ENCODE measurements at places on chromosomes 11 and 22.

- DNase-seq = no peak
Measured at GRCh38 chr11:125073616-125074483, 10.7 kb downstream of the SLC37A2 start.

DNA sequence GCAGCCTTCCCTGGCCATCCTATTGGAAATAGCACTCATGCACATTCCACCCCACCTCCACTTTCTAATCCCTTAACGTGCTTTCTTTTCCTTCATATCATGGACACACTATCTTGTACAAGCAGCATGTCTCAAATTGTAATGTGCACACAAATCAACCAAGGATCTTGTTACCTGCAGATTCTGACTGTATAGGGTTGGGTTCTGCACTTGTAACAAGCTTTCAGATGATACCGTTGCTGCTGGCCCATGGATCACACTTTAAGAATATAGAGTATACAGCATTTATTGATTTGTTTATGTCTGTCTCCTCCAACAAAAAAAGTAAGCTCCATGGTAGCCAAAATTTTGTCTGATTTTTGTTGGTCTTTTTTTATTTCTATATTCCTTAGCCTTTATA lies 32.4 kb upstream of the POU2AF1 start:
- no peak for DNase-seq

DNA sequence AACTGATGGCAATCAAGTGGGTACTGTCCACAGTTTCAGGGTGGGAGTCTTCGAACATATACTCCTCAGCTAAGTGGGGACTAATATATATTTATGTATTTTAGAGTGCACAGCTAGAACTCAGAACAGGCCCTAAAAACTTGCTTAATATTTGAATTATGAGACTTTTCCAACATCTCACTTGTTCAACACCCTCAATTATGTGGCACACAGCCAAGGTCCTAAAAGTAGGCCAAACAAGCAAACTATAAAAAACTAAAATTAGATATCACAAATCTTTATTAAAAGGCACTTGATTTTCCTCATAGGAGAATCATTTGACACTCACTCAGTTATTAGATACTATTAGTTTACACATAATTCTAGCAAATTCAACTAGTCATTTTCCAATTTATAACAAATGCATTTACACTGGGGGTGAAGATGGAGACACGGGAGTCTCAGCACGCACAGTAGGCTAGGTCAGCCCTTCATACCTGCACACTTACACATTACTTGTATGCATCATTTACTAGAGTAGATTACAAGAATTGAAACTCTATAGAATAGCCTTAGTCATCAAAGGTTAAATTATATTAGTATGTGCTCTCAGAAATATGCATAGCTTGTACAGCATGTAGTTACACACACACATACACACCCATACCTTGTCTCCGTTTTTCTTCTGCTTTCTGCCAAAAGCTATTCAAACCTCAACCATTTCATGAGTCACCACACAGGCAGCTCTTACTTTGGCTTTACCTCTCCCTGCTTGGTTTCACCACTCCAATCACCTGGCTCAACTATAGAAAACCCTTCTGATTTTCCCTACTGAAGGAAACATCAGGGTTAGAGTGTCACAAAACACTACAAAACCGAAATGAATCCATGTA lies 171.5 kb downstream of the SBF2 start:
- no peak for DNase-seq

DNA sequence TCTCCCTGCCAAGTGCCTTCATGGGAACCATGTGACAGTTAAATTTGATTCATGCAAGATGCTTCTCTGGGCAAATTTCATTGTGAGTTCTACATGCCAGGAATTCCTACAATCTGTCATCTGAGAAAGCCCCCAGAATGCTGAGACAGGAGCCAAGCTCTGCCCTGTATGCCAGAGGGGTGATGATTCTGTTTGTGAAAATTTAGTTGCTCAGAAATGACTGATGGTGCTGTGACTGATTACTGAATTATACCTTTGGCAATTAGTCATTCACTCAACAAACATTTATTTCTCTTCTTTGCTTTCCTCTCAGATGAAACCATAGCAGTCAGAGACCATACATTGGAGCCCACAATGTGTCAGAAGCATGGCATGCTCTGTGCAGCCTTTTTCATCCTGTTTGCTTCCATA lies 69.0 kb upstream of the ZBED5 start:
- no peak for DNase-seq

DNA sequence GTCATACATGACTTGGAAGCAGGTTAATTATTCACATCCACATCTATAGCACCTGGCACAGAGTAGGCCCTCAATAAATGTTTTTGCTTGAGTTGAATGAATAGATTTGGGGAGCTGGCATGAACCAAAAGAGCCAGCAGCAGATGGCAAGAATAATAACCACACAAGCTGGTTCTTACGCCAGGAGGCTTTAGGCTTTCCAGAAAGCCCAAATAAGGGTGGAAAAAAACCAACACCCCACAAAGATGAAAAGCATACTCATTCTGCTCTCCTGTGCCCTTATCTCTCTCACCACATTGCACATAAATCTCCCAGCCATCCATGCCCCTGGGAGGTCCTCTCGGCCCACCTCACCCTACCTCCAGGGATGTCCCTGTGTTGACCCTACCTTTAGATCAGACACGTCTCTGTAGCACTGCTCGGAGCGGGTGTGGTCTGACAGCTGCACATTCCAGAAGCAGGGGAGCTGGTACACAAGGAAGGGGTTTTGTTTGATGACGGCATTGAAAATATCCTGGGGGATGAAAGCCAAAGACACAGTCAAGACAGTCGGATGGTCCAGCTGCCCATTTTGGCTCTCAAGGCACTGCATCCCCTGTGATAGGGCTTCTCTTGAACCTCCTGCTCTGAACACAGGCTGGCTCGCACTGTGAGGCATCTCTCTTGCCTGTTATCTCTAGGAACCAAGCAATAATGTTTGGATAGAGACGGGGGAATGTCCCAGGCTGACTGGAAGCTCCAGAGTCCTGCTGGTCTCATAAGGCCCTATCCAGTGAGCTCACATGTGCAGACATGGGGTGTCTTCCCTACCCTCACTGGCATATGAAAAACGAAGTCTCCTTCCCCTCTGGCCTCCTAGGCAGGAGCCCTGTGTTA lies 323.6 kb upstream of the SYN3 start:
- DNase-seq = no peak

DNA sequence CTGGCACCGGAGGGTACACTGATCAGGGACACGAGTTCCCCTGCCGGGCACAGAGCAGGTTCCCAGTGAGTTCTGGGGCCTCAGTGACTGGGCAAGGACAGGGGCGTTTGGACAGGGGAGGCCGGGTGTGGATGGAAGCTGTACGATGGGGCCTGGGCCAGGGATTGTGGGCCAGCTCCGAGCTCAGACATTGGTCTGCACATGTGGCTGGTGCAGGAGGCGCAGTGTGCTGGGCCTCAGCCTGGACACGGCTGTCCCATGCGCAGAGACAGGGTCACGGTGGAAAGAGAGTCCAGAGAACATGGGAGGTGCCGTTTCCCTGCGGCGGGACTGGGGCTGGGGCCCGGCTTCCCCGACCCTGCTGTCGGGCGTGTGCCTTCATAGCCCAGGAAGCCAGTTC lies 60.7 kb downstream of the CDKN1C start:
- DNase-seq = no peak

GRCh38 chr11:104451197-104451893 lies 287.4 kb upstream of the PDGFD start:
- no peak for DNase-seq

DNA sequence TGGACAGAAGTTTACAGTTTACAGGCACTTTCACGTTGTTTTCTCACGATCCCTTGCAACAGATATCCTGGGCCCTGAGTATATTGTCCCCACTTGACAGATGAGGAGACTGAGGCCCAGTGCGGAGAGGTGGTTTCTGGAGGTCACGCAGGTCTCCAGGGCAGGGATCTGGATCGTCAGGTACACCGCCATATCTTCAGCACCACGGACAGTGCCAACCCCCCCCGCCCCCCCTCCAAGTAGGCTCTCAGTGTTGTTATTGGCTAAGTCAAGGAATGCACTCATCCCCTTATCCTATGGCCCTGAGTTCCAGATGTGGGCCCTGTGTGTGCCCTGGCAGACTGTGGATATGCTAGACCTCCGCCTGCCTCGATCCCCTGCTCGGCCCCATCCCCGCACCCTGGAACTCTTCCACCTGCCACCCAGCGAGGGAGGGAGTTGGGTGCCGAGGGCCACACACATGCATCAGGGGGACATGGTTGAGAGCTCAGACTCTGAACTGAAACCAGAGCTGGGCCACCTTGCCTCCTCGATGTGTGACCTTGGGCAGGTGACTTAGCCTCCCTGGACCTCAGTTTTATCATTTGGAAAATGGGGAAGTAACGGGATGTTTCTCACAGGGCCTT lies 37.5 kb downstream of the MPPED1 start:
- no peak for DNase-seq

DNA sequence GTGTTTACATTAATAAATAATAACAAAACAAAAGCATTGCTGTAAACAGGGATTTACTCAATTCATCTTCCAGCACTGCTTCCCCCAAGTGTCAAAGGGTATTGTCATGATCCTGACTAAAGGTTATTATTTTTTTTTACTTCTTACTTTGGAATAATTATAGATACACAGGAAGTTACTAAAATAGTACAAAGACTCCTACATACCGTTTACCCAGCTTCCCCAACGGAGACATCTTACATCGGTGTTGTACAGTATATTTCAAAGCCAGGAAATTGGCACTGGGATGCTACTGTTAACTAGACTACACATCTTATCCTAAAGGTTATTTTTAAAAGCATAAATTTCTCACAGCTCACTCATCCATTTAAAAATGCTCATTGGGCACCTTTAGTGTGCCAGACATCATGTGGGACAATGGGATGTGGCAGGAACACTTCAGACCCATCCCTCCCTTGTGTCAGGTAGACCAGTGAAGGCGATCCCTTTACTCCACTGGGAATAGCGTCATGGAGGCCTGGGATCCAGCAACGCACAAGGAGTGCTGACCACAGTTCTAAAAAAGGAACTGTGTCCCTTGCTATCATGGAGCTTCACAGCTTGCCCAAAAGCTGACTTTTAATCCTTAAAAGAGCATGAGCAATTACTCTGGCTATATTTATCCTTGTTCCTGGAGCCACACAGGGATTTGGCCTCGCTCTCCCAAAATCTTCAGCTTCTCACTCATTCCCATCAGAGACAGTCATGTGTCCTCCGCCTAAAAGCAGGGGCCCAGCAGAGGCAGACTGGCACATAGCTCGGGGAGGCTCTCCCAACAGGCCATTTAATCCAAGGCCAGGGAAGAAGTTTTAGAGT lies 3.1 kb upstream of the IRAG1 start:
- no peak for DNase-seq

- DNase-seq = no peak
Measured at GRCh38 chr11:34300026-34300925, 57.5 kb downstream of the ABTB2 start.

DNA sequence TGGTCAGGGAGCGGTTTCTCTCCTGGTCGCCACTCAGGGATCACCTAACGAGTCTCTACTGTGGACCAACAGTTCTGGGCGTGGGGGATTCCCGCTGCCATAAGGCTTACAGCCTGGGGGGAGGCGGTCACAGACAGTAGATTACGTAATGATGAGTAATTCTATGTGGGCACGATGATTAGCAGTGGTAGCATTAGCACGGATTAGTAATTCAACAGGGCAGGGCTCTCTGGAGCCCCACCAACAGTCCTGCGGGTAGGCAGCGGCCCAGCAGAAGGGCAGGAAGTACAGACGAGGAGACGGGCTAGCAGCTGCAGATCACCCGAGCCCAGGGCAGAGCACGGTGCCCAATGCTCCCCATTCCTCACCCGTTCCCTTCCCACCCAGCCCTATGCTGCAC lies 3.6 kb downstream of the SHISAL1 start:
- DNase-seq = peak; percentile 58

DNA sequence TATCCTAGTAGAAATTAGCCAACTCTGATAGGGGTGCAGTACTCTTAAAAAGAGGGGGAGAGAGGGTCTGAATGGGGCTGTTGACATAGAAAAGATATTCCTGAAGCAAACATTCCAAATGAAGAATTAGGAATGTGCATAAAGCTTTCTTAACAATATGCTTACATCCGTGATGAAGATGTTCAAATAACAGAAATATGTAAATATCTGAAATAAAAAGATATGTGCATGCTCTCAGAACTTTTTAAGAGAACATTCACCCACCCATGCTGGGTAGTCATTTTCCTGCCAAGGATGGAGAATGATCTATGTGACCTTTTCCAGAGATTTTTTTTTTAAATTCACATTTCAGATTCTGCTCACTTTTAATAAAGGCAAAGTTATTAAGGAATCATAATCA lies 80.6 kb downstream of the GRIA4 start:
- no peak for DNase-seq

DNA sequence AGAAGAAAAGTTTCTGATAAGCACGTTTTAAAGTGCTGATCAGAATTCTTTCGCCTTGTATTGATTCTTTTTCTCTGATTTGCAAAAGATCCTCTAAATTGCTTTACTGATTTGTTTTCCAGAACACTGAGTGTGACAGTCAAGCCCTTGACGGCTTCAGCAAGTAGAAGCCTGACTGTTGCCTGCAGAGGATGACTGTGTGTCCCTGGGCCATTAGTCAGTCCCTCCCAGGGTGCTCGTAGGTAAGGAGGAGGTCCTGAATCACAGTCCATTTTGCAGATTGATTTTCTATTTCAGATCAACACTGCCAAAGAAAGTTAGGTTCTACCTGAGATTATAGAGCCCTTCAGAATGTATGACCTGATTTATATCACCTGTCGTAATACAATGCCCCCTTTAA lies 38.6 kb upstream of the POGLUT3 start:
- no peak for DNase-seq

DNA sequence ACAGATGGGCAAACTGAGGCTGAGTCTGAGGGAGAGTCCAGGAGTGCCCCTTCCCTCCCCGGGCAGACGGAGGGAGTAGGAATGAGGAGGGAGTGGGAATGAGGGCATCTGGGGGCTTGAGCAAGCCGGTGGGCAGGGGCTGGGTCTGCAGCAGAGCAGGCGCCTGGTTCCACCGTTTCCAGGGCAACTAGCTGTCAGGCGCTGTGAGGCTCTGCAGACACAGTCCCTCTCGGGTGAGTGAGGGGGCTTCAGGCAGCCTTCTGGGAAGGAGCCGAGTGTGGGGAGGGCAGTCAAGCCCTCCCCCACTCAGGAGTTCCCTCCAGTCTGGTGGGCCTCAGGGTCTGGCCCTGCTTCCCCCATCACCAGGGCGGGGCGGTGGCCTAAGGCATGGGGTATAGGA lies 19.0 kb downstream of the TMEM258 start:
- DNase-seq = no peak

DNA sequence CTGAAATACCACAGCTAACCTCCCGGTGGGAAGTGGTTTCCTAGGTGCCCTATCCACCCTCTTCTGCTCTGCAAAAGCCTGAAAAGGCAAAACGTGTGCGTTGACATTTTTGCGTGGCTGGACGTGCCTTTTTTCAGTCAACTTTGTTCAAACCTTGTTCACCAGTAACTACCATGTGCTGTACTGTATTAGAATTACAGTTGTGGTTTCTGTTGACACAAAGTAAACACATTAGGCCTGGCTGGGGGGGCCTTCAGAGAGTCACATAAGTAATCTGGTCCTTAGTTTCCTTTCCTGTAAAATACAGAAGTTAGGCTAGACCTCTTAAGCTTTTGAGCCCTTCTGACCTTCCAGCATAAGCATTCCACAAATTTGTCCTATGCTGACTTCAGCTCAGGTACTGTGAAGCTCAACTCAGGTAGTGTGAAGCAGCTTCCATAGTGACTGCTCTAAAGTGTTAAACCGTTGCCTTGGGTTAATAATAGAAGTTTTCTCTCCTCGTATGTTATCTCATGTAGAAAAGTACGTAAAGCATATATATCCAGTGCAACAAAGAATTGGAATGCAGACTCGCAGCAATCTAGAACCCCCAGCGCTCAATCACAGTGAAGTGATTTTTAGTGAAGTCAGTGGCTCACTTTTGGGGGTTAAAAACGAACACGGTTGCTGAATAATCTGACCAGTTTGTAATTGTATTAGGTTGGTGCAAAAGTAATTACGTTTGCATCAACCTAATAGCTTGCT lies 1.8 kb downstream of the EWSR1 start:
- DNase-seq = no peak
